ENCODE measurements at places on chromosomes 5 and 9.

- no peak for DNase-seq
Measured at GRCh38 chr9:120696551-120697230, 17.6 kb downstream of the MEGF9 start.

- no peak for DNase-seq
Measured at GRCh38 chr5:178437386-178438075, 152.7 kb downstream of the COL23A1 start.

GRCh38 chr5:39314591-39314990 lies 49.7 kb downstream of the C9 start:
- DNase-seq, result no peak

GRCh38 chr9:6893350-6894131 lies 135.8 kb downstream of the KDM4C start:
- no peak for DNase-seq

All from cerebellar nuclear complex (tissue), 1 donor.